ENCODE measurements at places on chromosomes 4 and X.

DNA sequence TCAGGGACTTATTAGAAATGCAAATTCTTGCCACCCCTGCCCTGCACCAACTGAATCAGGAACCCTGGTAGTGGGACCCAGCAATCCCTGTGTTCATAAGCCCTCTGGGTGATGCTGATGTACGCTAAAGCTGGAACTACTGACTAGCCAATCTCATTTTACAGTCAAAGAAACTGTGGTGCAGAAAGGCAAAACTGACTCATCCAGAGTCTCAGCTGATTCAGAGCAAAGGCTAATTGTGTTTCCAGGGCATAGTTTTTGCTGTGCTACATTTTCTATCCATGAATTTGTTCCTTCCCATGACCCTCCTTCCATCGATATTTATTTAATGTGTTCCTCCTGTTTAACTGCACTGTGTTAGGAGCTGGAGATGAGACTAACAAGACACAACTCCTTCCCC is 207.5 kb downstream of the REPS2 start:
- DNase-seq: no peak

DNA sequence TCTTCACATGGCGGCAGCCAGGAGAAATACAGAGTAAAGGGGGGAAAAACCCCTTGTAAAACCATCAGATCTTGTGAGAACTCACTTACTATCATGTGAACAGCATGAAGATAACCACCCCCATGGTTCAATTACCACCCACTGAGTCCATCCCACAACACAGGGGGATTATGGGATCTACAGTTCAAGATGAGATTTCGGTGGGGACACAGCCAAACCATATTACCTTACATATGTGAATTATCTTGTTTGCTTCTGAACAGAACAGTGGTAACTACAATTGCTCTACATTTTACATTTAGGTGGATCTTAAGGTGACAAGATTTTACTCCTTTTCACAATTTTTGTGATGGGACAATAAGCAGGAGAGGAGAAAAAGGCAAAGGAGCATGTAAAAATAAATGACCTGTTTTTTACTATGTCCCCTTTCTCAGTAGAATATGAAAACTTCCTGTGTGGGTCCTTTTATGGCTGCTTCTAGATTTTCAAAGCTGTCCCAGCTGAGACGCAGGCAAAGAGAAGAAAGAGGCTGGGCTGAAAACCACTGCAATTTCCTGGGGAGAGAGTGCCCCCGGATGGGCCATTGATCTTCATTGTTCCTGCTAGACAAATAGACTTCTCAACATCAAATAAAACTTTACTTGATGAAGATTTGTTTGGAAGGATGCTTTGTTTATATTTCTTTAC is 45.9 kb upstream of the PGM2 start:
- DNase-seq: no peak

DNA sequence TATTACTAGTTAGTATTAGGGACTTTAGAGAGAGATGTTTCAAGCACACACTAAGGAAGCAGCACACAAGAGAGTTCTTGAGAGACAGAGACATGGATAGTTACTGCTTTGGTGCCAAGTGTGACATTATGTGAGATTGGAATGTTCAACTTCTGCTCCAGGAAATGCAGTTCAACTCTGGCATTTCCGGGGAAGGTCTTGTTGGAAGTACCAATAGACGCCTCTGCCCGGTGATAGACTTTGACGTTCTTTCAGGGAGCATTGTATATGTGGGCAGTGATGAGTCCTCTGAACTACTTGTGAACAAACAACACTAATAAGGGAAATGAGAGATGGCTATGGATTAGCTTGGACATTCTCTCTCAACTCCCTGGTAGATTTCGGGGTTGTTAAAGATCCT is 638.1 kb upstream of the BOD1L1 start:
- DNase-seq: no peak

- no peak for DNase-seq
Observed at GRCh38 chrX:33725535-33726210, 406.4 kb downstream of the FAM47A start.

GRCh38 chrX:16930392-16930791 is 16.1 kb upstream of the REPS2 start:
- DNase-seq: no peak

DNA sequence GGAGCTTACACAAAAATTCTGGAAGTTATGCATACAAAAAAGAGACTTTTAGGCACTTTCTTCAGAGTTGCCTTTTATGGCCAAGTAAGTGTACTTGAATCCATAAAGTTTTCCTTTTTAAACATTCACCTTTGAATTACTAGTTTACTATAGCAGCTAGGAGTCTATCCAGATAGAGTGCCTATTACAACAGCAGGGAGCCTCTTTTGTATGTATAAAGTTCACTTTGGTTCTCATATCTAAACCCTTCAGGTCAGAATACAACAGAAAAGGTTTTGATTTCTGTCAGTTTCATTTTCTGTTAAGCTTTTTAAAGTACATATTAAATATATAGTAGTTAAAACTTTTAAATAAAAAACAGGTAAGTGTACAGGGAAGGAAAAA is 51.4 kb upstream of the IL13RA1 start:
- DNase-seq: no peak

DNA sequence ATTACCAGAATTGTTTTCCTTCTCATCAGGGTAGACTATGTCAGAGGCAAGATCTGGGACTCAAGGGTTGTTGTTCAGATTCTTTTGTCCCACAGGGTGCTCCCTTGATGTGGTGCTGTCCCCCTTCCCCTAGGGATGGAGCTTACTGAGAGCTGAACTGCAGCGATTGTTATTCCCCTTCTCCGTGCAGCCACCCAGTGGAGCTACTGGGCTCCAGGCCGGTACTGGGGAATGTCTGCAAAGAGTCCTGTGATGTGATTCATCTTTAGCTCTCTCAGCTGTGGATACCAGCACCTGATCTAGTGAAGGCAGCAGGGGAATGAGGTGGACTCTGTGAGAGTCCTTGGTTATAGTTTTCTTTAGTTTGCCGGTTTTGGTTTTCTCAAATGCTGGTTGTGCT is 247.4 kb upstream of the HAND2 start:
- DNase-seq: no peak

GRCh38 chr4:67049446-67049845 is 495.9 kb downstream of the CENPC start:
- DNase-seq: no peak

GRCh38 chr4:60502733-60503132 is 697.4 kb upstream of the ADGRL3 start:
- DNase-seq: no peak

DNA sequence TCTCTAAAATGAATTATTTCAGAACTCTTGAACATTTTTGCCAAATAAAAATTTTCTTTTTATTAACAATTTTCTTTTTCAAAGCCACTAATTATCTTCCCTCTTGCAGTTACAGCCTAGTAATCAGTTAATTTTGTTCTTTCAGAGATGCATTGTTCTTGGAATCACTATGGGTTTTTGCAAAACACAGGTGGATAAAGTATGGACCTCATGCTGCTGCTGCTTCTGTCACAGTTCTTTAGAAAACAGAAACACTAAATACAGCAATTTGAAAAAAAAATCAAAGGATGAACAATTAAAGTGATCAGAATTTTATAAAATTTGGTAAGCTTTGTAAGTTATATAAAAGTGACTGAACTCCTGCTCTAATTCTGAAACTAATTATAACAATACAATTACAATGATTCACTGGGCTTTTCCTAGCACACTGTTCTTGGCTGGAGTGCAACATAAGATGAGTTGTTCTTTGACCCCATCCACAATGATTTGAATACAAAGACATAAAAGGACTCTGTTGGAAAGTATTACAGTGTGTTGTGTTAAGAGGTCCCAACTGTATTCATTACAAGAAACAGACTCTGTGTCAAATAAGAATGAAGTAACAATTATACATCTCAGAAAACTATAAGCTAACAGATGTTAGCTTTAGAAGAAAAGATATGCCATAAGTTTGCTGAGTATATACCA is 59.4 kb upstream of the GK2 start:
- DNase-seq: no peak

DNA sequence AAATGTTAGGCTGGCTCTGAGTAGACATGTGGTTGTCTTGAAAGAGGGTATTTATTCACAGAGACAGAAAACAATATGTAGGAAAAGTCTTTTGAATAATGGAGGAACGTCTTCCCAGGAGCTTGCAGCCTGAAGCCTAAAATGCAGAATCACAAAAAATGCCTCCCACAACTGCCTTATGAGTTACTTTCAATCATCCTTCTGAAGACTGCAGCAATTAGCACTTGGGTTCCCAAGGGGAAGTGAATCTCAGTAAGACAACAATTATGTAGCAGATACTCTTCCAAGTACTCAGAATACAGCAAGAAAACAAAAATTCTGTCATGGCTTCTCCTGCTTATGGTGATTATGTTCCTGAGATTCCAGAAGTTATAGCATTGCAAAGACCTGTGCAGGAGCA is 166.6 kb upstream of the TBL1X start:
- no peak for DNase-seq

DNA sequence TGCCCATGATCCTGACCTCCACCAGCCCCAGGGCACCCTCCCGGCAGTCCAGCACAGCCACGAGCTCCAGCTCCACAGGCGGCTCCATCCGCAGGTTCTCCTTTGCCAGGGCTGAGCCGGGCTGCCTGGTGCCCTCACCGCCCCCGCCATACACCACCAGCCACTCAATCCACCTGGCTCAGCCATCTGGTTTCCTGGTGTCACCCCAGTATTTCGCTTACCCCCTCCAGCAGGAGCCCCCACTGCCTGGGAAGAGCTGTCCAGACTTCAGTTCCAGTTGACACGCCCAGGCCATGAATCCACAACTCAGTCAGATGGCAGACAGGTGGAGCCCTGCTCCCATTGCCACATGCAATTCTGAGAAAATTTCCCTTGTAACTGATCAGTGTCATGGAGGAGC is 3.9 kb downstream of the SHISA3 start:
- no peak for DNase-seq

GRCh38 chr4:57074744-57075143 is 35.4 kb downstream of the IGFBP7 start:
- no peak for DNase-seq

DNA sequence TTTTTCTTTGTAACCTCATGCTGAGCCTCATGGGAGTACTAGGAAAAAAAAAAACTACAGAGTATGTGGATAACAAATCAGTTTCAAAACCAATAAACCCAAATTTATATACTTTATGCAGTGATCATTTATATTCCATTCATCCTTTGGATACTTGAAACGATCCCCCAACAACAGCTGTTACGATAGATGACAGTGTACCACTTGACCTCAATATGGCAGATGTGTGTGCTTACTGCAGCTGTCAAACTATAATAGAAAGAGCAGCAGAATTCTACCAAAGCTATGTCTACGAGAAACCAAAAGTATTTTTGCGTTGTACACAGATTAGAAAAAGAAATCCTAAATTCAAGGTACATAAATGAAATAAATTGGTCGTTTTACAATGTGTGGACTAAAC is 337.8 kb downstream of the PDGFC start:
- no peak for DNase-seq

DNA sequence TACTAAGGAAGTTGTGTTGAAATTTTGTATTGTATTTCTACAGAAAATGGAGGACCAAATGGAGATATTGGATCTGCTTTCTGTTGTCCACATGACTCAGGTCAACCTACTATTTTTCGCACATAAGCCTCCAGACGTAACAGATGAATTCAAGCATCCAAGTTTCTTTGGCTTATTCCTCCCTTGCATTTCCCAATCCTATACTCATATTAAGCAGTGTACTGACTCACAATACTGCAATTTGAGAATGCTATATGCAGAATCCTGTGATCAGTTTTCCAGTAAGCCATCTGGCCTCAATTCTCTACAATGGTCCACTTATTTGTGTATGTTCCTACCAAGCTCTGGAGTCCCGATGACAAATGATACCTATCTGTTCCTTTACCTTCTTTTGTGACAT is 75.7 kb downstream of the ASB9 start:
- no peak for DNase-seq

DNA sequence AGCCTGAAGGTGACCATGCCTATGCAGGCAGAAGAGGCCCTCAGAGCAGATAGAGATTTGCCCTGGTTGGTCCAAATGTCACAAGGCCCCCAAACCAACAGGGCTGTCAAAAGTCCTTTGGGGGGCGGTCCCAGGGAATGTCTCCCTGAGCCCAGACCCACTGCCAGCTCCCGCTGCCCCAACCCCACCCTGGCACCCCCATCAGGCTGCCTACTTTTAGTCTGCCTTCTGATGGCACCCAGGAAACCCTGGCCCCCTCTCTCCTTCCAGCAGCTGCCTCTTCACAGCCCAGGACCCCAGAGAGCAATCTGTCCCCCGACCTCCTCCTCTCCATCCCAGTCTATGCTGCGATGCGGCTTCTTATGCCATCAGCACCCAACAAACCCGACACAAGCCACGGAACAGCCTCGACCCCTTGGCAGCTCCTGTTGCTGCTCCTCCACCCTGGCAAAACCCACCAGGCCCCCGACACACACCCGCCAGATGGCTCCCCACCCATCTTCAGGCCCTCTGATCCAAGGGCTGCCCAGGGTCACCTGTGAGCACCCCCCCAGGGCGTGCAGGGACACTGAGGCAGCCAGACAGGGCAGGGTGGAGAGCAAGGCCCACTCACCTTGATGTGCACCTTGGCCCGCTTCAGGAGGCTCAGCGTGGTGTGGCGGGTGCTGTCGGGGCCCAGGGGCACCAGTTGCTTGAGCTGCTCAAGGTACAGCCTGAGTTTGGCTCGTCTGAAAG is 9.9 kb downstream of the MXD4 start:
- DNase-seq: no peak

DNA sequence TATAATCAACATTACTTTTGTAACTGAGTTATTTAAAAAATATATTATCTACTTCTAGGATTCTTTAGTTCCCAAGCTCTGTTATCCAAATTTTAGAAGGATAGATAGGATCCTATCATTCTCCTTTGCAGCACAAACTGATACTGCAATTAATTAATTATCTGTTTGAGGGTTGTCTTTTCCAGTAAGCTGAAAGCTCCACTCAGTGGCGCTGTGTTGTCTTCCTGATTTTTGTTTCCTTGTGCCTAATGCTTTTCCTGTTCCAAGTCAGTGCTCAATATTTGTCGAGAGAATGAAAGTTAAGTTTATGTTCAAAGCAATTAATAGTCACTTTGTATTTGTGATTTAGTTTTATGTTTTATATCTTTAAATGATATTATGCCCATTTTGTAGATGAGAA is 107.4 kb upstream of the ANK2 start:
- DNase-seq: no peak

DNA sequence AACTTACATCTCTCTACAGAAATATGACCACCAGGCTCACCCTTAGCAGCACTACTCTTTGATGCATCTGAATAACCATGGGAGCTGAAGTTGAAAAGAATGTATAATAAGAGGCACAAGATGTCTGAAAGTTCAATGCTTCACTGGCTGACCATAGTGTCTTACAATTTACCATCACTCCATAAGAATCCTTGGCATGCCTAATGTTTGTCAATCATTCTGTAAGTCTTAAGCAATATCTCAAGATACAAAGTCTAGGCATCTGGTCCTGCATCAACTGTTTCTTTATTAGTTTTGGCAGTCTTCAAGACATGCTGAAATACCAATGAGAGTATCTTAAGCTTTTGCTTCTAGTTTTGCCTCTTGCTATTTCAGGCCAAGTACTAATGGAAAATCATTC is 755.5 kb downstream of the STIM2 start:
- DNase-seq: no peak

DNA sequence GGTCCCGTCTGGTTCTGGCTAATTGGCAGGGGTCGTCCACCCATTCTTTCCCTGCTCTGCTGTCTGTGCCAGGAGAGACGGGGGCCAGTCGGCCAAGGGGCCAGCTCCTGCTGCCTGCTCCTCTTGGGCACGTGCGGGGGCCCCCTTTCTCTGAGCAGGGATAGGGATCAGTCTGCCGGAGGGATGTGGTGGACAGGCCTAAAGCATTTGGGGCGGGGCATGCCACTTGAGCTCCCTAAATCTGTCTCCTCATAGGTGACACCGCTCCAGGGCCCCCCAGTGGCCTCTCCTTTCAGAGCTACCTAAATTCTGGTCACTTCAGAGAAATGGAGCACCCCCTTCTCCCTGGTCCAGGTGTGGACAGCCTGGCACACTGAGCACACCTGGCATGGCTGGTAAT is 4.2 kb upstream of the MSANTD1 start:
- no peak for DNase-seq
